ENCODE measurements at places on chromosomes 7 and 10.

GRCh38 chr10:21372651-21373410, 152.7 kb downstream of the SKIDA1 start:
- peak; percentile 86 for DNase-seq

DNA sequence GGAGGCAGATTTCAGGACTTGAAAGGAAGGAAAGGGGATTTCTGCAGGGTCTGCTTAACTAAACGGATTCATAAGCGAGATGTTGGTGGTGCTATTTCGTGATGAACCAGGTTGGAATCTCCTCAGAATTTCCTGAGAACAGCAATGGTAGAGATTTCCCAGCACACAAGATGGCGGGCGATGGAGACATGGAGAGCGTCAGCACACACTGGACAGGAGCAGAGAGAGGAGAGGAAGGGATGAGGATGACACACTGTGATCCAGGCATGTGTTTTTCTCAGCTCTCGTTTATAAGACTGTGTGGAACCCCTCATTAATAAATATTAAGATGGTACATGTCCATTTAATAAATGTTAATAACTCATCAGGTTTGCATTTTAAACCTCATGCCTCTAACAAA, 43.9 kb upstream of the LYZL1 start:
- no peak for DNase-seq

DNA sequence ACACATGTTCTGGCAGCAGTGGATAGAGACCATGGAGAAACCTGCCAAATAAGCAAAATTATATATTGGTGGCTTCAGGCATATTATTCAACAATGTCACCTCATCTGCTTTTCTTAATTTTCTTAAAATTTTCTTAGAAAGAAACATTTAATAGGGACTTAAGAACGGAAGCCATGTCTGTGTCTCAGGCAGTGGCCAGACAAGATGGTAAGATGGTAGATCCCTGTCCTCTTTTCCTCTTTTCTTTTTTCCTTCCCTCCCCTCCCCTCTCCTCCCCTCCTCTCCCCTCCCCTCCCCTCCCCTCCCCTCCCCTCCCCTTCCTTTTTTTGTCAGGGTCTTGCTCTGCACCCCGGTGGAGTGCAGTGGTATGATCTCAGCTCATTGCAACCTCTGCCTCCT, 24.2 kb upstream of the ICA1 start:
- DNase-seq: no peak

- peak; percentile 87 for DNase-seq
Observed at GRCh38 chr7:42238709-42239366, 1.8 kb upstream of the GLI3 start.

DNA sequence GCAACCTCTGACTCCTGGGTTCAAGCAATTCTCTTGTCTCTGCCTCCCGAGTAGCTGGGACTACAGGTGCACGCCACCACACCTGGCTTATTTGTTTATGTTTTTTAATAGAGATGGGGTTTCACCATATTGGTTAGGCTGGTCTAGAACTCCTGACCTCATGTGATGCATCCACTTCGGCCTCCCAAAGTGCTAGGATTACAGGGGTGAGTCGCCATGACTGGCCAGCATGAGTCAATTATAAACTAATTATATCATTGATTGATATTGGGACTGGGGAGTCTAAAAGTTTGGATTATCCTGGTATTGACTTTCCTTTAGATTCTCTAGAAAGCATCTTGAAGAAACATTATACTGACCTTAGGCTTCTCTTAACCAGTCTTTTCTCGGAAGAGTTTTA, 73.9 kb upstream of the CCNY start:
- no peak for DNase-seq

- DNase-seq: no peak
Observed at GRCh38 chr10:96704563-96704962, 15.8 kb downstream of the PIK3AP1 start.

DNA sequence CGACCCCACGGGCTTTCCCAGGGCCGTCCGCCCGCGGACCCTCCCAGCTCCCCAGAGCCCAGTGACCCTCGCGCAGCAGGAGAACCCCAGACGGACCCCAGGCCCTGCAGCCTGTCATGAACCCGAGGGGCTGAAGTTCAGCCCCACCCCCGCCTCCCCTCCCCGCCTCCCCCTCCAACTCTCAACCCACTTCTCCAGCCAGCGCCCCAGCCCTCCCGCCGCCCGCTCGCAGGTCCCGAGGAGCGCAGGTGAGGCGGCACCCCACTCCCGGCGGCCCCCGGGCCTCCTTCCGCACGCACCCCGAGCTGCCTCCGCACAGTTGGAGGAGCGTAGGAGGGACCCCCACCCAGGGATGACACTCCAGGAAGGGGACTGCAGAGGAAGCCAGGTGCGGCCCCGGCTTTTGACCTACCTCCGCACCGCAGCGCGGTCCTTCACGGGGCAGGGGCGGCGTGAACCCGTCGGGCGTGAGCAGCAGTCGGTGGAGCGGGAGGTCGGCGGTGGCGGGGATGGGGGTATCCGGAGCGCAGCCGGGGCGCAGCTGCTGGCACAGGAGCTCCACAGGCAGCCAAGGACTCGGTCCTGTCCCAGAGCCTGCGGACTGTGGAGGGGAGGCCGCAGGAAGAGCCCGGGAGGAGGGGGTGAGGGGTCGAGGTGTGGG, at the start of gene TMEM176A:
Gene TMEM176A (plus strand): TSS at position 189 of the 661 bp plus-strand sequence. CDS start 782 bp downstream, outside the sequence.
- DNase-seq: no peak

Measured in amniotic epithelial cell (primary cell).